RCC 7860 (cell line): ENCODE measurements at places on chromosomes 13 and 19.

- no peak for DNase-seq
Measured at GRCh38 chr13:39129213-39129612, 91.0 kb downstream of the NHLRC3 start.

- no peak for DNase-seq
Measured at GRCh38 chr13:42350141-42350540, 78.2 kb downstream of the AKAP11 start.

GRCh38 chr19:41570639-41571112, 5.3 kb upstream of the CEACAM21 start:
- peak; percentile 39 for DNase-seq

GRCh38 chr13:74153316-74153715, 19.1 kb upstream of the KLF12 start:
- DNase-seq = no peak

- DNase-seq = peak; percentile 3
Measured at GRCh38 chr13:97567510-97568243, 133.7 kb downstream of the RAP2A start.

DNA sequence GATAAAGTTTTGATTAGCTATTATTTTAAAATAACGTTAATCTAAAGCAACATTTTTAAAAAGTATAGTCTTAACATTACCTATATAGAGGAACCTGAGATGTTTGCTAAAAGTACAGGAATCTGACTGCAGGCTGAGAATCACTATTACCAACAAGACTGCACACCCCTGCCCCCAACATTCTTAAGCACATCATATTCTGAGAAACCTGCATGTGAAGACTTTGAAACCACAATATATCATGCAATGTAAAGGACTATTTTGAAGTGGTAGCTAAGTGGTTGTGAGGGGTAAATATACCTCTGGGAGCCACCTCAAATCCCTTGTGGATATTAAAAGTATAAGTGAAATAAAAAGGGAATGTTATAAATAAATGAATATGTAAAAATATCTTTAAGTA, 119.0 kb upstream of the KLF12 start:
- DNase-seq = no peak

- no peak for DNase-seq
Measured at GRCh38 chr13:20090349-20090748, 70.5 kb downstream of the GJA3 start.
